ENCODE measurements at places on chromosomes 5 and 9.

- no peak for DNase-seq
Observed at GRCh38 chr9:13873203-13873602, 440.7 kb downstream of the NFIB start.

DNA sequence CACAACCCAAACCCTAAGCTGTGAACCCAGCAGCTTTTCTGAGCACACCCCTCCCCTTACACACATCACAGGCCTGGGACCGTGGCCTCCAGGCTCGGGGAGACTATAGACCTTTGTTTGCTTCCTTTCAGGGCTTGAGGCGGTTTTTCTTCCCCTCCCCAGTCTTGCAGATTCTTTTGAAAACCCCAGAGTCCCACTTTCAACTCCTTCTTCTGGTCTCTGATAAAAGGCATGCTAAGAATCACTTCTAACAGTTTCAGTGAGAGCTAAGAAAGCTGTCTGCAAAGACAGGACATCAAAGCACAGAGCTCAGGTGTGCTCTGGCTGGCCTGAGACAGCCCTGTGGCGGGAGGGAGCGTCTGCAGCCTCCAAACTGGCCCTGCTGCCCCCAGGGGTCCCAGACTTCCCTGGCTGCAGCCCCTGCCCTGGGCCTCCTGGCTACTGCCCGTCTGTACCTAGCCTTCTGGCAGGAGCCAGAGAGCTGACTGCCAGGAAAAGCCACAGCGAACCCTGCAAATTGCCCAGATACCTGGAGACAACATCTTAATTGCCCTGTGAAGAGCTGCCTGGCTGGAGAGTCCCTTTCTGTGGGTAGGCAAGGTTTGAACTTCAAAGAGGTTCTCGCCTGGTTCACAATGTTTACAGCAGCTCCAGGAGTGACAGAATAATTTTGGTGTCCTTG, 138.9 kb downstream of the GADD45G start:
- DNase-seq: no peak

GRCh38 chr5:180090769-180091546, 19.4 kb upstream of the RNF130 start:
- no peak for DNase-seq

GRCh38 chr9:38118862-38119438, 49.9 kb upstream of the SHB start:
- DNase-seq: no peak

DNA sequence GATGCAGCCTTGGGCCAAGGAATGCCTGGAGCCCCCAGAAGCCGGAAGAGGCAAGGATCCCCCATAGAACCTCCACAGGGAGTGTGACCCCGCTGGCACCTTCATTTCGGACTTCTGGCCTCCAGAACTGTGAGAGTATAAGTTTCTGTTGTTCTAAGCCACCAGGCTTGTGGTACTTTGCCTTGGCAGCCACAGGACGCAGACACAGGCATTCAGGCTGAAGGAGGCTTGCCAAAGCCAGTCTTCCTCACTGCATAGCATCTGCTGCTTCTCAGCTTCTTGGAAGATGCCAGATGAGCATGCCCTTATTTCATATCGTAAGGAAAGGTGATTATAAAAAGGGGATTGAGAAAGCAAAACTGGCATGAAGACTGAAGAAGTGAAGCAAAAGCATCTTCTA, 61.1 kb upstream of the TAS2R1 start:
- no peak for DNase-seq

GRCh38 chr9:133184971-133185370, 21.3 kb upstream of the GBGT1 start:
- DNase-seq: no peak

DNA sequence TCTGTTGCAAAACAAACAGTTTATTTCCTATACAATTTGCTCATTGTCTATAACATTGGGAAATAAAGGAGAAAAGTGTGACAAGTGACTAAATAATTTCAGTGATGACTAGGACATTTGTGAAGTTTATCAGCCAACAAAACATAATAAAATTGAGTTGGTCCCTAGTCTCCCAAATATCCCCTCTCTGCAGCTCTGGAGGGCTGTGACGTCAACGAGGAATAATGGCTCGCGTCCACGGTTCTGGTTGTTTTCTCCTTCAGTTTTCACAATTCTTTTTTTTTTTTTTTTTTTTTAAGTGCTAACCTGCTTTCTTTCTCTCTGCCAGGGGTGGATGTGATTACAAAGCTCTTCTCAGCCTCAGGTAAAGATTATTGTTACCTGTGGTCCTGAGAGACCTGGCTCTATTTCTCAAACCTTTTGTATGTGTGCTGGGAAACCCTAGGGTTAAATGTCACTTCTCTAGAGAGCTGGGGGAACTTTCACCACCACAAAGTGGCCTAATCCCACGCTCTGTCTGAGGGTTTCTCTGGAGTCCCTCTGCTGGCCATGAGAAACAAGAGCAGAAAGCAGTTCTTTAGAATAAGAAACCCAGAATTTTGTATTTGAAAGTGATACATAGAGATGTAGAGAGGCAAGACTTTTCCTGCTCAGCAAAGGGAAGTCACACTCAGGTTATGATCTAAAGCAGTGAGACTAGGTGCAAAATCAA, 36.2 kb upstream of the ANKRD55 start:
- peak; percentile 13 for DNase-seq

- no peak for DNase-seq
Observed at GRCh38 chr5:149452665-149453617, 73.8 kb upstream of the IL17B start.

GRCh38 chr5:68745448-68745847, 348.4 kb upstream of the SLC30A5 start:
- DNase-seq: no peak

GRCh38 chr9:4663956-4664355, 1.9 kb downstream of the PLPP6 start:
- DNase-seq: no peak

GRCh38 chr5:125261505-125262250, 515.2 kb upstream of the ZNF608 start:
- DNase-seq: no peak

DNA sequence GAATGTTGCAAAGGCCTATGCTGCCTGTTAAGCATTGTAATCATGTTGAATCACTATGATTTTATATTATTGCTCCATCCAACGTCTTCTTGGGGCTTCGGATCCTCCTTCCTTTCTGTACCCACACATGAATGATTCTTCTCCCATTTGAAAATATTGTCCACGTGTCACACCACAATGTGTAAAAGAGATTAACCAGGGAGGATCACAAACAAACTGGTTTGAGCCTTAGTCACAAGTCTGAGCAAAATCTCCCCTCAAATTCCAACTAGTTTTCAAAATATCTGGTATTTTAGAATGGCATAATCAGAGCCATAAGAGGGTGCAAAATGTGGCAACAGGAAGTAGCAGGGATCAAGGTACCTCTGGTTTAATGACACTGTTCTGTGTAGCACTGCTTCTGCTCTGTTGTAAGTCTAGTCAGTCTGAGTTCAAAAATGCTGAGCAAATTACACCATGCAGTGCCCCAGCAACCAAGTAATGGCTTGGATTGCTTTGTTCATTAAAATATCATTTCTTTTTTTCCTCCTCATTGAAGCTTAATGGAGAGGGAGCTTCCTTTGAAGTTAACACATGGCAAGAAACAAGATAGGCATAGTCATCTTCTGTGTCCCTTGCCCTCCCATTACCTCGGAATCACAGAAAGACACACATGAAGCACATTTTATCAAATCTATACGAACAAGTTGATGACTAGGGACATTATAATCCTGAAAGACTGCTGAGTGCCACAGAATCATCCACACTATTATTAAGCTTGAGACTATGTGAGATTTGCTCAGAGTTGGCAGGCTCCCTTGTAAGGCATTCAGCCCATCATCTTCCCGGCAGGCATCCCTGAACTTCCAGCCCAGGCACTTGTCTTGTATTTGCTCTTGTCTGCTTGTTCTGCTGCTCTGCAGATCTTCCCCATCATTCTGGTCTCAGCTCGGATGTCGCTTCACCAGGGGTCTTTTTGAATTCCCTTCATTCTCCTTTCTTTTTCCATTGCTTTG, 102.0 kb upstream of the PRLR start:
- DNase-seq: no peak

DNA sequence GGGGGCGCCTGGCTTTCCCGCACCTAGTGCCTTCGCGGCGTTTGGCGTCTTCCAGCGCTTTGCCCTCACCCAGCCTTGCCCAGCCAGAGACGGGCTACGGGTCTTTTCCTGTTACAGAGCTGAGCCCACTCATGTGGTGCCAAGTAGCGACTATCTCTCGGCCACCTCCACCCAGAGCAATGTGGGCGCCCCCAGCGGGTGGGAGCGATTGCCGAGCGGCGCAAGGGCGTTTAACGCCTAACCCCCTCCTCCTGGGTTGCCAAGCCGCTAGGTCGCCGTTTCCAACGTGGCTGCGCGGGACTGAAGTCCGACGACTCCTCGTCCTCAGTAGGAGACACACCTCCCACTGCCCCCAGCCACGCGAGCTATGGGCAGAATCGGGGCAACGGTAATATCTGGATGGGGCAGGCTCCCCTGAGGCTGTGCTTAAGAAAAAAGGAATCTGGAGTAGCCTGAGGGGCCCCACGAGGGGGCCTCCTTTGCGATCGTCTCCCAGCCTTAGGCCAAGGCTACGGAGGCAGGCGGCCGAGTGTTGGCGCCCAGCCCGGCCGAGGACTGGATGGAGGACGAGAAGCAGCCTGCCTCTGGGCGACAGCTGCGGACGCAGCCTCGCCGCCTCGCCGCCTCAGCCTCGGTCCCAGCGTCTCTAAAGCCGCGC, 5.8 kb downstream of the TLX3 start:
- DNase-seq: no peak

GRCh38 chr5:123297866-123298265, 125.3 kb downstream of the CEP120 start:
- no peak for DNase-seq

DNA sequence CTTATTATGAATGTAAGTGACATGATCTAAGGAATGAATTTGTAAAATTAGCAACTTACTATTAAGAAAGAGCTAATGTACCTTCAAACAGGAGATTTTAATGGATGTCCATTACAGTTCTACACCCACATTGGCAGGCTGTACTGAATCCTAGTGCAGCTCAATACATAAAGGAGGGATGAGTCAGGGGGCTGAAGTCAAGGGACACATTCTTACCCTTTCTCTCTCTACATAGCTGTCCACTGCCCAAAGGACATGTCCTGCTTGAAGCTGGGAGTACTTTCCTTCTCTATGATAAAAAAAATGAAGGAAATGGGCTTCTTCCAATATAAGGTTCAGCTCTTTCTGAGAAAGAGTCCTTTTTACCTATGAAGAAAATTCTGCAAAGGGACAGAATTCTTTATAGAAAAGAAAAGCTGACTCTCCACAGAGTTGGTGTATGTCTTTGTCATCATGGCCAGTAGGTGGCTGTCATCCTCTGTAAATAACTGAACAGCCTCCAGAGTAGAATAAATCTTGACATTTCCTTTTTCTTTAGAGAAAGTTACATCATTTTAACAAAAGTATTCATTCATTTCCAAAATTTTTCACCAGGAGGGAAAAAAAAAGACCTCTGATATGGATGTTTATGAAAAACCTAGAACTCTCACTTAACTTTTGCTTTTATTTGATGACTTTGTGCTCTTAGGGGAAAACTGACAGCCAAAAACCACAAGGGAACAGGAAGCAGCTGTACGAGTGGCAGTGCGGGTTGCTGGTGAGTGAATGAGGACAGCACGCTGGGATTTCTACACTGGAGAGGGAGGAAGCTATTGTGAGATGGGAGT, 13.1 kb upstream of the IFNA14 start:
- DNase-seq: no peak

DNA sequence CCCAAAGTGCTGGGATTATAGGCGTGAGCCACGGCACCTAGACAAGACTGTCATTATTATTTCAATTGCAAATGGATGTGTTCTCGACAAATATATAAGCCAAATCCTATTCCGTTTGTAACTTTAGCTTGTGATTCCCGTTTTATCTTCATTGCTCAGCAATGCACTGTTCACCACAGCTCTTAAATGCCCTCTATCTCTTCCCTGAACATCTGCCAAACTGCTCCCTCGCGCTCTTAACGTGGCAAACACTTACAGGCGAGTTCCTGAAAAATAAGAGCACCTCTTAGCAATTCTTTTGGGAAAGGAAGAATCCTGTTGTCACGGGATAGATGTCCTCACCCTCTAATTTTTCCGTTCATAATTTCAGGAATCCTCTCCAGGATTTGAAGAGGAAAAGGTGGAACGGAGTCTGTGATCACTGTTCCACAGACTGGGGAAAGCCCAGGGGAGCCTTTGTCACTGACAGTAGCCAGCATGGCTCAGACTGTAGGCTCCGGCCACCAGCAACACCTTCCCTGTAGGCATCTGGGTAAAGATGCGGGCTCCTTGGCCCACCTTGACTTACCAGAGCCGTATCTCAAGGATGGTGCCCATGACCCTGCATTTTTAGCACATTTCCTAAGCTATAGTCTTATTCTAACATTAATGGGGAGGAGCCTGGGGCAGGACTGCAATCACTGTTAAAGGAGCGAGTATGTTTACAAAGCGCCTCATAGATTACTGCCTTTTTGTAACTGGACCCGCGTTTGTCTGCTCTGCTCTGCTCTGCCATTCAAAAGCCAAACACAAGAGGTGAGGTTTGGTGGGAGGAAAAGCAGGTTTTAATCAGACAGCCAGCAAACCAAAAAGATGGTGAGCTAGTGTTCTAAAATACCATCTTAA, 20.2 kb upstream of the GNPDA1 start:
- no peak for DNase-seq

GRCh38 chr5:11239261-11240015, 478.4 kb upstream of the DAP start:
- DNase-seq: no peak

GRCh38 chr5:120124961-120125360, 339.1 kb upstream of the PRR16 start:
- DNase-seq: no peak

DNA sequence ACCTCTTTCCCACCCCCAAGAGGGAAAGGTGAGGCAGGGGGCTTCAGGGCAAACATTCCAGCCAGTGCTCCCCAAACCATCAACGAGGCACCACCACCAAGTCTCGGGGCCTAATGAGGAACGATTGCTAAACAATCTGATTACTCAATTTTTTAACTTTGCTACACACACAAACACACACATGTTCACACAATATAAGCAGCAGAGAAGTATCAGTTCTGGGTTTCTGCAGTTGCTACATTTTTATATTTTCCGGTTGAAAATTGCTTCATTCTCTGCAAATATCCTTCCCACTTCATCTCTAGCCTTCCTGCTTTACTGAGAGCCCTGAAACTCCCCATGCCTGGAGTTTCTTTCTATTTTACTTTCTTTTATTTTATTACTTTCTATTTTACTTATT, 60.2 kb downstream of the FEM1C start:
- DNase-seq: no peak

DNA sequence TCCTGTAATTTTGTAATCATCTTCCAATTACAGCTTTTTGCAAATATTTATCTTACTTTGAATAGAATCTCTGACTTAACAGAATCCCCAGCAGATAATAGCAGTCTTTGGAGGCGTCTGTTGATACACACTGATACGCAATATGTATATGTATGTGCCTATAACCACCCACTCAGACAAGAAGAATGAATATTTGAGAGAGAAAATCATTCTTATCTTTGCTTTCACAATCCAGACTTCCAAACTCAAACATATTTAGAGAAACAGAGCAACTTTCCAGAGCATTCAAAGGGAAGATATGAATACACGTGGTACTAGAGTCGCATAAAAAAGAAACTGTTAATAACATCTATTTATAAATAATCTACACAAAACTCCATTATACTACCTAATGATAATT, 6.1 kb downstream of the RORB start:
- DNase-seq: no peak

GRCh38 chr5:141691867-141692532, 10.0 kb upstream of the ARAP3 start:
- peak; percentile 83 for DNase-seq

Measured in activated CD4-positive, alpha-beta T cell treated with anti-CD3 and anti-CD28 coated beads, Interleukin-2, amount 50 U/mL, for 24 hours (primary cell).